ENCODE measurements at places on chromosomes 5 and 9.

DNA sequence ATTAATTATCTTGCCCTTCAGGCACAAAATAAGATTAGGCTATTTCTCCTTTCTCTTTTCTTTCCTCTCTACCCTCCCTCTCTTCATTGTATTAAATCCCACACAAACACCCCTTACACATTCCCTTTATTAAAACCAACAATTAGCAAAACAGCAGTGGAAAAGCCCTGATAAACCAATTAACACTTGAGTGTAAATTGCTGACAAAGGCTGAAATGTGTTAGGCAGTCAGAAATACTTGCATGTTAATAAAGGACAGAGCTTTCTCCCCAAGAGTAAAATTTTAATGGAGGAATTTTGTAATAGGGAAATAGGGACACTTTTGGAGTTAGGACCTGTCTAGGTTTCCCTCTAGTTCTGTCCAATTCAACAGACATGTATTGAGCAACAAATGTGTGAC is 370.9 kb downstream of the MRPS30 start:
- DNase-seq = no peak

DNA sequence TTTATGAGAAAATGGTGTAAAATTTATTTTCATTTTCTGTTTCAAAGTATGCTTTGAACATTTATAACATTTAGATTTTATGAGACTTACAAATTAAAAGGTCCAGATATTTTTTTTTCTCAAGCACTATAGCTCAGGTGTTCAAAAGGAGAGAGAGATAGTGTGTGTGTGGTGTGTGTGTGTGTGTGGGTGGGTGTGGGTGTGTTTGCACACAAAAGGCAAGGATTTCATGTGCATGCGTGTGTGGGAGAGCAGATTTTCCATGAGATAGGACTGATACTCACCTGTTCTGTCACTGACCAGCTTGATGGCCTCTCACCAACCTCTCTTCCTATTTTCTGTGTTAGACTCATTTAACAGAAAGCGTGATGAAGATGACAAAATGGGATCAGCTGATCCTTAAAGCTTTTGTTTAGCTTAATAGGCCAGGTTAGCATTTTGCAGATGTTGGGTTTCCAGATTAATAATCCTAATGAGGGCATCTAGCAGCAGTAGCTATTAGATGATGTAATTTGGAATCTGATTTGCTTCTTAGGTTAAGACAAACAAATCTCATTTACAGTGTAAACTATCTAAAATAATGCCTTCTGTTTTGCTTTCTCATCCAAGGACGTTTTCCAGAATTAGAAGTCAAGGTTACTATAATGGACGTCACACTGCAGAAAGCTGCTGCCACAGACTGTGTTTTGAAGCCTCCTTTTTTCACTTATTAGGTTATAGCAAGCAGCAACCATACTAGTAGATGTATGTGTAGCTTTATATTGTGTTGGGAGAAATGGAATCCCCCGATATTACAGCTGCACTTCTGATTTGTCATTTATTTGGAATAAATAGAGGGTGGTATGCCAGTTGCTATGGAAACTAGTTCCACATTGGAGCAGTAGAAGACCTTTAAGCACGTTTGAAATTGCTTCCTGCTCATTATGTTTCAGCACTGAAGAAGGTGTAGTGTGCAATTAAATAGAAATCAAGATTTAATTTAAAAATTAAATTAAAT is 355.6 kb downstream of the TAF11L14 start:
- DNase-seq = no peak

DNA sequence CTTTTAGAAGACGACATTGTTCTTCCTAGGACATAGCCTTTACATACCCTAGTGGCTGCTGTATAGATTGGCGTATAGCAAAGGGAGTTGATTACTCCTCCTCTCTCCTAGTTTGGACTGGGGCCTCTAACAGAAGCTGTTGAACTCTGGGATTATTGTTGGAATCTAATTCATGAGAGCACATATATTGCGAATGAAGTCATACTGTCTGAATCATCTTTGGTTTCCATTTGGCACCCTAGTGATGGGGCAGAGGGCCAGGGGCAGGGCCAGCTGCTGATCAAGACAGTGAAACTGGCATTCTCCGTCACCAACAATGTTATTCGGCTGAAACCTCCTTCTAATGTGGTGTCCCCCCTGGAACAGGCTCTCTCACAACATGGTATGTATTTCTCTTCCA is 40.3 kb downstream of the NUP188 start:
- no peak for DNase-seq

DNA sequence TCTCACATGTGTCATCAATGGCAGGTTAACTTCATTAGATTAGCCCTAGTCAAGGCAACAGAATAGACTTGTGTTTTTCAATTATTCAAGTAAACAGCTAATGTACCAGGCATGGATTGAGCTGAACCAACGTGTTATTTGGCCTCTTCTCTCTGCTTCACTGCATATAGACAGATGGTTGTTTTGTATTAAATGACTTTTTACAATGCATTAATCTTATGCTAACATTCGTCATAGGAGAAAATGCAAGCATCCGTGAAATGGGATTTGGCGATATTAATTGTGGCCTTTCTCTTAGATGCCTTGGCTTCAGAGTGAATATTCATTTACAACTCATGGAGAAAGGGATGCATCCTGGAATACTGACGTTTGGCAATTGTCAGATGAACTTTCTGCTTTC is 208.0 kb downstream of the KCTD16 start:
- DNase-seq = no peak
